ENCODE measurements at places on chromosomes 2 and 18.
A peak's percentile ranks its signal among the peaks of the same experiment; 100 is the strongest.

- no peak for DNase-seq
Observed at GRCh38 chr2:181750305-181750704, 70.0 kb upstream of the NEUROD1 start.

- no peak for DNase-seq
Observed at GRCh38 chr18:79613186-79613931, 66.2 kb upstream of the CTDP1 start.

DNA sequence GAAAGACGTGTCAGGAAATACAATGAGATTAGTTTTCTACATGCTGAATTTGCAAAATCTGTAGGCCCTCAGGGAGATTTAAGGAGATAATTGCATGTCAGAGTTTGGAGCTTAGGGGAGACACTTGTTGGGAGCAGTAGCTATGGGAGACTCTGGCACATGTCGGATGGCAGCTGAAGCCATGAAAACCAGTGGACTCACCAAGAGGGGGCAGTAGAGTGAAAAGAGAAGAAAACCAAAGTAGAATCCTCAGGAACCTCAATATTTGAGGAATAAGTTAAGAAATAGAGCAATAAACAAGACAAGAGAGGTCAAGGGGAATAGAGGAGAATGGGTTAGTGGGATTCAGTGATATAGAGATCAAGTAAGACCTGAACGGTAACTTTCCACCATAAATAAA, 24.8 kb downstream of the RUFY4 start:
- DNase-seq: no peak

DNA sequence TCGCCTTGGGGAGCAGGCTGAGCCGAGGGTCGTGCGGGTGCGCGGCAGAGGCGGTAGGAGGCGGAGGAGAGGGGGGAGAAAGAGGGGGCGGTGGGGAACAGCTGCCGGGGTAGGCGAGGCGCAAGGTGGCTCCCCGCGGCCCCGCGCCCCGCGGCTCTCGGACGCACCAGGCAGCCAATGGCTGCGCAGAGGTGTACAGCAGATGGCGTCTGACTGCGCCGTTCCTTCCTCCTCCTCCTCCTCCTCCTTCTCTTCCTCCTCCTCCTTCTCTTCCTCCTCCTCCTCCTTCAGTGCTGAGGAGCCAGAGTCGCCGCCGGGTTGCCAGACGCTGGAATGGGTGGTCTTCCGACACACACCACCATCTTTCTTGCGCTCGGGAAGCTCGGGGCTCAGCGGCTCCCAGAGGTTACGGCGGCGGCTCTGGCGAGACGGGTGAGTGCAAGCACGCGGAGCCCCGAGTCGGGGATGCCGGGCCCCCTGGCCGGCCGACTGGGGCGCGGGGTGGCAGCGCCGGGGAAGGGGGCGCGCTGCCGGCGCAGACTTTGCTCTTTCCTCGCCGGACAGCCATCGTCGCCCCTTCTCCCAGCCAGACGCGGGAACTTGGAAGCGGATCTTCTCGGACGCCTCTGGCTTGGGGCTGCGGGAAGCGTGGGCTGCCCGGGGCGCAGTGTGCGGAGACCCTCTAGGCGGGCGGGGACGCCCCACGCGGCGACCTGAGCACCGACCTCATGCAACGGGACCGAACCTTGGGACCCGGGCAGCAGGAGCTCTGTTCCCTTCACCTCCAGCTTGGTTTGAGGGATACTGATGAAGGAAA, at the start of gene THSD7B:
THSD7B (plus strand) TSS at position 290 of the 817 bp plus-strand sequence. CDS start 116,634 bp downstream, outside the sequence.
- DNase-seq: no peak

DNA sequence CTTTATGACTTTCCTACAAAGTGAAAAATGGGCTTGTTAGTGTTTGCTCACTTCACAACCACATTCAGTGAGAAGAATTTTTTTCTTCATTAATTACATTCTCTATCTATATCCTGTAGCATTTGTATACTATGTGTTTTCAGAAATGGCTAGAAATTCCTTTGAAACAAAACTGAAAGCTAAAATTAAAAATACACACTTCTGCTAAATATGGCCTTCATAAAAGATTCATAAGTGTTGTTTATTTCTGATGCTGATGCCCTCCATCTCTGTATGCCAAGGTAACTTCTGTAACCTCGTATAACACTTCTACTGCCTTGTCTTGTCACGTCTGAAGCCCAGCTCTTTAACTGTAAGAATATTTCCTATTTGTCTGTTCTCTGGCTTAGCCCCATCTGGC, 59.8 kb downstream of the PMAIP1 start:
- no peak for DNase-seq

- no peak for DNase-seq
Observed at GRCh38 chr2:226333388-226333787, 466.2 kb downstream of the IRS1 start.

DNA sequence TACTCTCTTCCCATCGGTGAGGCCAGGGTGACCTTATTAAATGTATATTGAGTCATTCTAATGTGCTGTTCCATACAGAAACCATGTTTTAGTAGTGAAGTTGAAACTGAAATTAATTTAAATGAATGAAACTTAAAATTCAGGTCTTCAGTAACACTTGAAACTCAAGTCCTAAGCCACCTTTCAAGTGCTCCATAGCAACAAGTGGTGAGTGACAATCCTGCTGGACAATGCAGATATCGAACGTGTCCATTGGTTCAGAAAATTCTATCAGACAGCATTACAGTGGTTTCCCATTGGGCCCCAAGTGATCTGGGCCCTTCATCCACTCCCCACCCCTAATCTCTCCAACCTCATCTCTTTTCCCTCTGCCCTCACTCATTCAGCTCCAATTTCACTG, 48.7 kb downstream of the HNMT start:
- DNase-seq: no peak

- DNase-seq: no peak
Observed at GRCh38 chr2:218393750-218394290, 5.8 kb upstream of the CTDSP1 start.

- DNase-seq: no peak
Observed at GRCh38 chr18:66795051-66795450, 191.2 kb upstream of the CDH19 start.

DNA sequence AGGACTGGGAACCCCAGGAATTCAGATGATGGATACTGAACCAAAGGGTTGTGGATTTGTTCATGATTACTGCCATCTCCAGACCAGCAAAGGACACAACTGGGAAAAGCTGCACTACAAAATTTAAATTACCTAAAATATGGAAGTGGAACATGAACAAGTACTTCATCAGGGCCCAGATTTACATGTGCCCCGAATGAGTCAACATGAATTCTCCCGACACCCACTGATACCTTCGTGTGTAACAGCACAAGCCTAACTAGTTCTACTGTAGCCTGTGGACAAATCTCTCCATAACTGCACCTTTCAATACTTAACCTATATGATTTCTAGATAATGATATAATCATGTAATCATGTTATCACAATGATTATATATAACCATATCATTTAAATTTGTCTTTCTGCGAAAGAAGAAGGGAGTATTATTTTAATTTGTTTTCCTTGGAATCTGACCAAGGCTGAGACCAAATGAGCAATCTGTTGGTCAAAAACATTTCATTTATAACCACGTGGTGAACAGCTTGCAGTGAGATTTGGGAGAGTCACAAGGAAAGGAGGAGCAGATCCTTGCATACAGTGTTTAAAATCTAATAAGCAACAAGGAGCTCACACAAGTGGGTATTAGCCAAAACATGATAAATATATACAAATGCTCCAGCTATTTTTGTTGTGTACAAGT, 70.5 kb downstream of the CACNB4 start:
- no peak for DNase-seq

DNA sequence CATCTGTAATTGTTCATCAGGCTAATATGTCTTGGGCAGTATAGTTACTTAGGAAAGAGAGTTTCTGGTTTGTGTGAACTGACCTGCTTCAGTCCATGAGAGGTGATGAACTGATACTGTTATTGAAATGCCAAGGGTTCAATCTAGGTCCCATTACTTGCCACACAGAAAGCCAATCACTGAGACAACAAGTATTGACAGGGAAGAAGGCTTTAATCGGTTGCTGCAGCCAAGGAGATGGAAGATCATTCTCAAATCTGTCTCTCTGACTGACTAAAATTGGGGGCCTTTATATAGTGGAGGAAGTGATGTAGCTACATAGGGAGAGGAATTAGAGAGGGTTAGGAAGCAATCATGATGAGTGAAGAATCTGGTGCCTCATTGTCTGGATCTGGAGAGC, 19.9 kb upstream of the FAM98A start:
- no peak for DNase-seq

- DNase-seq: no peak
Observed at GRCh38 chr18:966759-967576, 62.3 kb downstream of the ADCYAP1 start.

GRCh38 chr2:71548646-71549425, 95.5 kb downstream of the DYSF start:
- peak; percentile 41 for DNase-seq

GRCh38 chr2:221025398-221025797, 546.7 kb downstream of the EPHA4 start:
- no peak for DNase-seq

DNA sequence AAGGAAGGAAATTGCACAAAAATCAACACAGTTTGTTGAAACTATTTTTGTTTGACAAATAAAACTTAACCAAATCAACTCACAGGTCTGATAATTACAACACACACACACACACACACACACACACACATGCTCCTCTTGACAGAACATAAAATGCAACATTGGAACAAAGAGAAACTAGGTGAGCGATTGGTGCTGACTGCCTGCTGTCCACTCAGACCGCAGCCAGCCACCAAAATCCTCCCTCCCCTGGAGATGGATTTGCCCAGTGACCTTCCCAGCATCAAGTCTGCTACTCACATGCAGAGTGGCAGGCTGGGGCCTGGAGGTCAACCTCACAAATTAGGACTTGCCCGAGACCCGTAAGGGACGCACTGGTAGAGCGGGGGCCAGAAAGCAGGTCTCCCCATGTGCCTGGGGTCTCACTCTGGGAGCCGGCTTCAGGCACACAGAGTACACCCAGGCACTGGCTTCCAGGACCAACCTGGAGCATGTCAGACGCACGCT, 61.4 kb downstream of the DIPK1C start:
- no peak for DNase-seq

- DNase-seq: peak; percentile 1
Observed at GRCh38 chr18:50560681-50561629, 1.1 kb downstream of the MAPK4 start.

DNA sequence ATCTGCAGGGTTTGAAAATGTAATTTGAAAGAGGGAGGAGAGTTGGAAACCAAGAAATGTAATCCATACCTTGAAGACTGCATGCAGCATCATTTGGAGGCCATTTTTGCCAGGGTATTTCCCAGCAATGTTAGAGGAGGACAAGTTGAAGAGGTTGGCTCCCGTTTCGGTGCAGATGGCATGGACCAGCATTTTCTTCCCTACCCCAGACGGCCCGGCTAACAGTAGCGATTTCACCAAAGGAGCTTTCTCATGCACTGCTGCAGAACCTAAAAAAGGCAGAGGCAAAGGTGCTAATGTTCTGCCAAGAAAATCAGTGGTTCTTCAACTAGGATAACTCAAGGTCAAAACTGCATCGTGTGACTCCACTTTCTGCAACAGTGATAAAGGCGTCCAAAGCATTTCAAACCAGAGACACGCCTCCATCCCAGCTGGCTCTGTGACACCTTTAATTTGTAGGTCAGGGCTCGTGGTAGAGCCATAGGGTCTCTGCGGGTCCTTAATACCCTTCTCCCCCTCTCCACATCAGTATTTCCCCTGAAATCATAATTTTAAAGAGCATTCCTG, 99.6 kb upstream of the ASB18 start:
- DNase-seq: no peak

- DNase-seq: no peak
Observed at GRCh38 chr2:196105951-196106350, 37.3 kb upstream of the DNAH7 start.

GRCh38 chr18:4146797-4147196, 308.3 kb downstream of the DLGAP1 start:
- no peak for DNase-seq

DNA sequence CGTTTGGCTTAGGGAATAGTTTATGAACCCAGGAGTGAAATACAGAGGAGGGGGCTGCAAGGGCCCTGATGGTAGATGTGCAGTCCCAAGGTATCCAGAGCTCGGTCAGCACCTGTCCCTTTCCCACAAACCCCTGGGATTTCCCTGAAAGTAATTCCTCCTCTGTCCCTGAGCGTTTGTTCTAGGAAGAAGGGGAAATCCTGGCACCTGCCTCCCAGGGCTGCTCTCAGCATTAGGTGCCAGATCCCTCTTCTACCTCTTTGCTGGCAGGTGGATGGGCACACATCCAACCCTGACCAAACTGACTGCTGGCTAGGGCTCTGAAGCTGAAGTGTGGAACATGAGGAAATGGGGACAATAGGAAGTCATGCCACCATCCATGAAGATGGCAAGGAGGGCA, 824.0 kb downstream of the SLC4A3 start:
- no peak for DNase-seq

- no peak for DNase-seq
Observed at GRCh38 chr18:37665346-37665745, 99.7 kb upstream of the CELF4 start.

DNA sequence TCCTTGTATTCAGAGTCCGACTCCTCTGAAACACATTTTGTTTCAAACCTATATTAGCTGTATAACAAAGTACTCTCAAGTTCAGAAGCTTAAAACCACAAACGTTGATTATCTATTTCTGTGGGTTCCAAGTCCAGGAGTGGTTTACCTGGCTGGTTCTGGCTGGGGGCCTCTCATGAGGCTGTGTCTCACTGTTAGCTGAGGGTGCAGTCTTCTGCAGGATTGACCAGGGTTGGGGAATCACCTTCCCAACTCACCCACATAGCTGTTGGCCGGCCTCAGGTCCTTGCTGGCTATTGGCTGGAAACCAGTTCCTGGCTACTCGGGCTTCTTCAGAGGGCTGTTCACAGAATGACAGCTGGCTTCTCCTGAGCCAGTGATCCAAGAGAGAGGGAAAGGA, 18.0 kb upstream of the ATIC start:
- no peak for DNase-seq

DNA sequence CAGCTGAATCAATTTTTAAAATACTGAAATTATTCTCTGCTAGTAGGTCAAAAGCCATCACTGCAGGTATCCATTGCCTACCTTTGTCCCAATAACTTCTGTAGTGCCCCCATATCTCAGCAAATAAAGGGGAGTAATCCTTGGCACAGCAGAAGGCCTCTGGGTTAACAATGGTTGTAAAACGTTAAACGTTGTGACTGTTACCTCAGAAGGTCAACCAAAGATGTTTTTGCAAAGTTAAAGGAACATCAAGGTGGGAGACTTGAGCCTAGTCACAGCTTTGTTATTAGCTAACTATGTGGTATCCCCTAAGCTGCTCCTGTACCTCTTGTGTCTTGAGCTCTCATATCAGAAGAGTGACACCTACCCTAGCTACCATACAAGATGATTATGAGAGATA, 60.5 kb downstream of the COX7A2L start:
- no peak for DNase-seq
